Stimulated activated CD8-positive, alpha-beta memory T cell treated with anti-CD3 and anti-CD28 coated beads, Interleukin-15, amount 100 ng/mL, for 48 hours (primary cell): ENCODE measurements at places on chromosomes 1 and 21.

DNA sequence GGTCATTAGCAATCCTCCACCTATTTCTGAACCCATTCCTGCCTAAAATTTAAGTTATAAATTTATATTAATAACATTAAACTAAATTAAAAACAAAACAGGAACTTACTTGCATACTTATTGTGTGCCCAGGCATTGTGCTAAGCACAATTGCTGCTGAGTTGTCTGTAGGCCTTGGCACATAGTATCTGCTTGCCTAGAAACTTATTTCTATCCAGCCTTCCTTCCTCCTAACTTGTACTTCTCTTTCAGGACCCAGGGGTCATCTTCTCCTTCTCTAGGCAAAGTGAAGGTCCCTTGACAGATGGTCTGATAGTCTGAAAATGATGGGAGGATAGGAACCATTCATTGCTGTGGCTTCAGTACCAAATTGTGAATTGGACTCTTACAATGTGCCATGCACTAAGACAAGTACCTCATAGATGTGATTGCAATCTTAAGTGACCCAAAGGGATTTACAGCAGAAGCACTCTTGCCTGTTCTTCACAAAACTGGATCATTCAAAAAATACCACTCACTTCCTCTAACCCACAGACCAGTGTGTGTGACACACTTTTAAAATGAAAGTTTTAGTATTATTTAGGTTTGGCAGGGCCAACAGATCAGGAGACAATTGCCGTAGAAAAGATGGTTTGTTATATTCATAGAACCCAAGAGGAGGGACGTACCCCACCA, 10.3 kb upstream of the CD101 start:
- no peak for DNase-seq

DNA sequence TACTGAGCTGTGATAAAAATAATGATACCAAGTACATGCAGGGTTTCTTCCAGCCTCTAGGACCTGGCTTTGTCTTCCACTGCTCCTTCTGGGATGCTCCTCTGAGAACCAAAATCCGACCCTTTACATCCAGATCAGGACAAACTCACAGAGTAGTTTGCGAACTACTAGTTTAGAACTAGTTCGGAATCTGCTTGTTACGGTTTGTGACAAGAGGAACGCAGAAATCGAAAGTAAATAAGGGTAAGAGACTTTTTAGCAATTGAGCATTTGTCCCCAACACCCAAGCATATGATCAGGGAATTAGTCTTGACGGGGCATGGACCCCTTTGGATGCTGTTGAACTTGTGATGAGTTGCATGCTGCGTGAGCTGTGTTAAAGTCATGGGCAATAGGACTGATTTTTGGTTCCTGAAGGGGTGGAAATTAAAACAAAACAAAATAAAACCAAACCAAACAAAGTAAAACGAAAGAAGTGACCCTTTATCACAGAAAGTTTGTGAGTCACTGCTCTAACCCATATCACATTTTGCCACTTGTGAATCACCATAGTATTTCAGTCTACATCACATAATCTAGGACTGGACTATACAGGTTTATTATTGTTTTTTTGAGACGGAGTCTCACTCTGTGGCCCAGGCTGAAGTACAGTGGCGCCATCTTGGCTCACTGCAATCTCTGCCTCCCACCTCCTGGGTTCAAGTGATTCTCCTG, 35.7 kb upstream of the ERRFI1 start:
- no peak for DNase-seq

- no peak for DNase-seq
Measured at GRCh38 chr1:31691951-31692350, 11.9 kb downstream of the COL16A1 start.

DNA sequence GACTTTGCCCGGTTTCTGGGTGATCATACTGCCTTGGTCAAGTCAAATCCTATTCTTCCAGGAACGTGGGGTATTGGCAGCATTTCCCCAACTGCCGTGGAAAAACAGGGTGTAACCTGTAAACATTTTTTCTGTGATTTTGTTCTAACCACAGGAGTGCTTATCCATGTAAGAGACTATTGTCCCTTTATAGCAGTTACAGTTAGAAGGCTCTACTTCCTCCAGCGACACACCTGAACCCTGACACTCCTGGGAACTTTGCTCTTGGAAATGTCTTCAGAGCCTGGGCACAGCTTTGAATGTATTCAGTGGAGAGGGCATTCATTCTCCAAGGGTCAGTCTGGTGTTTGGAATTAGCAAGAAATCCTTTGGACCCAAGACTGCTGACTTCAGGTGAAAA, 26.4 kb upstream of the ARHGEF10L start:
- DNase-seq: no peak

- DNase-seq: peak; percentile 7
Measured at GRCh38 chr1:112298558-112298957, 97.5 kb upstream of the CTTNBP2NL start.

- no peak for DNase-seq
Measured at GRCh38 chr1:205791568-205792180, 16.4 kb upstream of the RAB29 start.

GRCh38 chr1:203652724-203653461, 26.3 kb downstream of the ATP2B4 start:
- DNase-seq: no peak

GRCh38 chr1:162151900-162152829, 82.7 kb downstream of the NOS1AP start:
- DNase-seq: no peak

DNA sequence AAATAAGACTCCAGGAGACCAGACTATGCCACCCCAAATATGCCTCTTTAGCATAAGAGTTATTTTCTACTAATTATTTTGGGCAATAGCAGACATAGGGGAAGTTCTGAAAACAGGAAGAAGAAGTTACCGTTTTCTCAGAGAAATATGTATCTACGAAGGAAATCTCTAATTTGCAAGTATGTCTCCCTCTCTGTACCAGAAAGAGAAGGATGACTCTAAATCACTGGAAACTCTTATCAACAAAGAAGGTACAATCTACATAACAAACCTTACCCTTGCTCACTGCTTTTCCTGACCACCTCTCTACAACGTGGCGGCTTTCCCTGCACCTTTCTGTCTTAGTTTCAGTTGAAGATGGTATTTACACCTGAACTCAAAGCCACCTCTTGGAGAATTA, 49.0 kb downstream of the OMA1 start:
- DNase-seq: no peak

- no peak for DNase-seq
Measured at GRCh38 chr21:28872218-28872617, 120.5 kb downstream of the LTN1 start.

DNA sequence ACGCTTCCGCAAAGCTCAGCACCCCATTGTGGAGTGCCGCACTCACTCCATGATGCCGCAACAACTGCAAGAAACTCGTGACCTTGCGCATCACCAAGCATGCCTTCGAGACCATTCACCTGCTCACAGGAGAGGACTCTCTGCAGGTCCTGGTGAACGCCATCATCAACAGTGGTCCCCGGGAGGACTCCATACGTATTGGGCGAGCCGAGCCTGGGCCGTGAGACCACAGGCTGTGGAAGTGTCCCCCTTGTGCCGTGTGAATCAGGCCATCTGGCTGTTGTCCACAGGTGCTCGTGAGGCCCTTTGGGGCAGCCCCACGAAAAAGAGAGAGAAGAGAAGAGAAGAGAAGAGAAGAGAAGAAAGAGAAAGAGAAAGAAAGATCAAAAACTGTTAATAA, 23.2 kb downstream of the SPATA45 start:
- DNase-seq: no peak

- no peak for DNase-seq
Measured at GRCh38 chr1:187306710-187307415, 478.1 kb downstream of the PLA2G4A start.

GRCh38 chr1:59143133-59143487, 153.8 kb upstream of the FGGY start:
- DNase-seq: no peak

- no peak for DNase-seq
Measured at GRCh38 chr1:221309723-221310122, 430.5 kb downstream of the HLX start.

DNA sequence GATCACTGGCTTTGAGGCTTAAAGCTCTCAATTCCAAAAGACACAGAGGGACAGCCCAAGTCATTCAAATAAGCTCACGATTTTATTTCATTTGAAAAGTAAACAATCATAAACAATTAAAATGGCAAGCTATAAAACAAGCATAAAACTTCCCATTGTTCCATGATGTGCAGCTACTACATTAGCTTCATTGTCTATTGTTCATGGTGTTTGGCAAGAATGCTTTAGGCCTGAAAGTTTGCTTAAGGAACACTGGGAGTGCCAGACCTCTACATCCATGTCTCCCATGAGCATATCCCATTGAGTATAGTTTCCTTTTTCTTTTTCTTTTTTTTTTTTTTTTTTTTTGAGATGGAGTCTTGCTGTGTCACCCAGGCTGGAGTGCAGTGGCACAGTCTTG, 286.1 kb upstream of the ESRRG start:
- no peak for DNase-seq

DNA sequence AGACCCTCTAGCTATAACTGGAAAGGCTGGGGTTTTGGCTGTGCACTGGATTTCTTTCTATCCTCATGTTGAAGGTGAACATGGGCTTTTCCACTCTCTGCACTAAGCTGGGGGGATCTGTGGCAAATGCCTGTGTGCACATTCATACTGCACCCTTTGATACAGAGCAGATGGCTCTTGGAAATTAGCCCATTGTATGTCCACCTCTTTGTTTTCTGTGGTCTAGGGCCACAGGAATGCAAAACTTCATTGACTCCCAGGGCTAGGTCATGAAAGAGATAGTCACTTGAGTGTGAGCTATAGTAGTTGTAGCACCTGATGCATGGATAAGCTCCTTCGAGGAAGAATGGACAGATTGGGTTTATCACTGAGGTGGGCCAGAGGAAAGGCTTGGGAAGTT, 5.7 kb upstream of the OR14A16 start:
- DNase-seq: no peak

GRCh38 chr1:84689514-84690396, 506 bp downstream of the SSX2IP start:
- DNase-seq: no peak

DNA sequence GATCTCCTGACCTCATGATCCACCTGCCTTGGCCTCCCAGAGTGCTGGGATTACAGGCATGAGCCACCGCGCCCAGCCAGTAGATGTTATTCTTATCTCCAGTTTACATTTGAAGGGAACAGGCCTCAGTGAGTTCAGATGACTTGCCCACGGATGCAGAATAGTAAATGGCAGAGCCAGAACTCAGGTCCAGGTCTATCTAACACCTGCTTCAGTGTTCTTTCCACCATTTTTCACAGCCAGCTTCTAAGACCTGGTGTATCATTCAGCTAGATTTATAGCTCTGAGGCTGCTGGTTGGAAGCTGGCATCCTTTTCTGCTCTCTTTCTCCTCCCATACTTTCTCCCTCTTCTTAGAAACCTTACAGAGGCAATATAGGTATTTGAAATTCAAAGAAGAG, 10.8 kb downstream of the FABP3 start:
- no peak for DNase-seq

GRCh38 chr1:17141441-17142197, 22.4 kb upstream of the PADI2 start:
- DNase-seq: no peak

GRCh38 chr21:29102791-29103257, 27.6 kb upstream of the MAP3K7CL start:
- no peak for DNase-seq
